ENCODE measurements at places on chromosomes 12 and 14. TPM values are rescaled to one million over a fixed set of nuclear protein-coding genes. Genes with fewer than 3 reads are reported as not detected.

DNA sequence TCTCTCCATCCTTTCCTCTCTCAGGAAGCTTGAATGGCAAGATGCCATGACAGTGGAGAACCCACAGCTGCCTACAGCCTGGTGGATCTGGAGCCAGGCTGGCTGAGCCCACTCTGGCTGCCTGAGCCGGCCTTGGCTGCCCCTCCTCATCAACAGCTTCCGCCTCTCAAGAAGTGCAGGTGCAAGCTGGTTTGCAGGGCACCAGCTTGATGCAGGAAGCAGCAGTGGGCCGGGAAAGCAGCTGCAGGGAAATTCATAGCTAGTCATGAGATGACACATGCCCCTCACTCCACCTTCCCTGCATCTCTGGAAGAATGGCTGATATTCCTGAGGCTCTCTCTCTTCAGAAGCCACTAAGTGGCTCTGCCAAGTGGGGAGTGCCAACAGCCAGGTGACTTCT lies 289.1 kb downstream of the RPS29 start:
- H3K27ac ChIP-seq, result no peak overlapping the region
- DNase-seq, result no peak
- no peaks in the 10 kb centered on the region for H3K4me1 ChIP-seq
- H3K27me3 ChIP-seq, result no peaks in the 10 kb centered on the region

- H3K27me3 ChIP-seq, result no peaks in the 10 kb centered on the region
- no peak for DNase-seq
- no peak overlapping the region for H3K4me3 ChIP-seq
- no peaks in the 10 kb centered on the region for H3K36me3 ChIP-seq
Measured at GRCh38 chr12:47714826-47715386, 9.1 kb upstream of the RPAP3 start.

GRCh38 chr12:18932715-18933114 lies 194.8 kb downstream of the CAPZA3 start:
- no peaks in the 10 kb centered on the region for H3K4me1 ChIP-seq
- no peak overlapping the region for H3K27ac ChIP-seq
- no peaks in the 10 kb centered on the region for H3K36me3 ChIP-seq
- no peak for DNase-seq

GRCh38 chr12:22881878-22882385 lies 257.0 kb downstream of the ETNK1 start:
- H3K4me3 ChIP-seq, result no peak overlapping the region
- H3K4me1 ChIP-seq, result no peaks in the 10 kb centered on the region
- no peak overlapping the region for H3K27ac ChIP-seq
- H3K27me3 ChIP-seq, result no peaks in the 10 kb centered on the region
- no peaks in the 10 kb centered on the region for H3K36me3 ChIP-seq
- DNase-seq, result no peak

DNA sequence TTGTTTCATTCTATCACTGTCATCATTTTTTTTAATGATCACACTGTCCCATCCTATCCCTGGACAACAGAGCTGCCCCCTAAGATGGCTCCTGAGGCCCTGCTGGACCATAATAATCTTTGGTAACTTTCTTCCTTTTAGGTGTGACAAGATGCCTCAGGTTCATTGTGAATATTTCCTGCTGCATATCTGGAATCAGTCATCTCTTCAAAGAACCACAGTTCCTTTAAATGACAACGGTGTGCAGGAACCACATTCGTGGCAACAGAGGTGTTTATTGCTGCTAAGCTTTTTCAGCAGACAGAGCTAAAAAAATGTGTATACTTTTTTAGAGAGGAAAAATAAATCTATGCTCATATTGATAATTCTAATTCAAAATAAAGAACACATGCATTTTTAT lies 312.9 kb downstream of the MED13L start:
- no peak overlapping the region for H3K27ac ChIP-seq
- no peak for DNase-seq
- H3K27me3 ChIP-seq, result no peaks in the 10 kb centered on the region
- H3K4me1 ChIP-seq, result no peaks in the 10 kb centered on the region
- H3K36me3 ChIP-seq, result peaks cover 100% of the 10 kb centered on the region
- H3K4me3 ChIP-seq, result no peak overlapping the region

GRCh38 chr14:85313560-85314207 lies 216.3 kb upstream of the FLRT2 start:
- H3K4me3 ChIP-seq, result no peak overlapping the region
- H3K27ac ChIP-seq, result no peak overlapping the region
- no peaks in the 10 kb centered on the region for H3K36me3 ChIP-seq
- no peaks in the 10 kb centered on the region for H3K4me1 ChIP-seq

- H3K4me1 ChIP-seq, result peaks cover 8% of the 10 kb centered on the region
- H3K36me3 ChIP-seq, result no peaks in the 10 kb centered on the region
- no peak for DNase-seq
- no peak overlapping the region for H3K27ac ChIP-seq
Measured at GRCh38 chr14:71333705-71334104, 426.4 kb downstream of the PCNX1 start.

GRCh38 chr12:30985814-30986452 lies 59.4 kb downstream of the TSPAN11 start:
- no peak overlapping the region for H3K4me3 ChIP-seq
- no peak overlapping the region for H3K27ac ChIP-seq
- no peaks in the 10 kb centered on the region for H3K36me3 ChIP-seq
- no peaks in the 10 kb centered on the region for H3K27me3 ChIP-seq

GRCh38 chr12:117370588-117370987 lies 9.2 kb upstream of the NOS1 start:
- no peaks in the 10 kb centered on the region for H3K36me3 ChIP-seq
- H3K4me1 ChIP-seq, result no peaks in the 10 kb centered on the region
- DNase-seq, result no peak
- no peak overlapping the region for H3K4me3 ChIP-seq

- H3K36me3 ChIP-seq, result no peaks in the 10 kb centered on the region
Measured at GRCh38 chr12:72178871-72179270, 93.3 kb upstream of the TRHDE start.

Gene NPFF
- not detected for polyA plus RNA-seq

Gene PRB4
- polyA plus RNA-seq, result not detected

Gene TNS2
- 133 TPM for polyA plus RNA-seq

Gene TAC3
- not detected for polyA plus RNA-seq

All from heart left ventricle (tissue), 16 donors.